ENCODE measurements at places on chromosomes 11 and 22.

DNA sequence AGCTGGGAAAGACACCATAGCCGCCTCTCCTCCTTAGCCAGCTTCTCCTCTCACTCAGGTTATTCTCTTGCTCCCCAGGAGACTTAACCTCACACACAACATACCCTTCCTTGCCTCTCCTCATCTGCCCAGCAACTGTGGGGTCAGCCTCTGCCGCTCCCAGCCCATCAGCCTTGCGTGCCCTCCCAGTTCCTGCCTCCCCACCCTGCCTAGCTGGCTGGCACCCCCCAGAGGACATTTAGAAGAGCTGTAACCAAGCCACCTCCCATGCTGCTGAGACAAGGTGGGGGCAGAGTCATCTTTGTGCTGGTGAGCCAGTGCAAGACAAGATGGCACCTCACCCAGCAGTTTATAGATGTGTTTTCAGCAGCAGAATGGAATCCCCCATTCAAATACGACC, 38.2 kb downstream of the TOM1 start:
- DNase-seq = peak; percentile 17

DNA sequence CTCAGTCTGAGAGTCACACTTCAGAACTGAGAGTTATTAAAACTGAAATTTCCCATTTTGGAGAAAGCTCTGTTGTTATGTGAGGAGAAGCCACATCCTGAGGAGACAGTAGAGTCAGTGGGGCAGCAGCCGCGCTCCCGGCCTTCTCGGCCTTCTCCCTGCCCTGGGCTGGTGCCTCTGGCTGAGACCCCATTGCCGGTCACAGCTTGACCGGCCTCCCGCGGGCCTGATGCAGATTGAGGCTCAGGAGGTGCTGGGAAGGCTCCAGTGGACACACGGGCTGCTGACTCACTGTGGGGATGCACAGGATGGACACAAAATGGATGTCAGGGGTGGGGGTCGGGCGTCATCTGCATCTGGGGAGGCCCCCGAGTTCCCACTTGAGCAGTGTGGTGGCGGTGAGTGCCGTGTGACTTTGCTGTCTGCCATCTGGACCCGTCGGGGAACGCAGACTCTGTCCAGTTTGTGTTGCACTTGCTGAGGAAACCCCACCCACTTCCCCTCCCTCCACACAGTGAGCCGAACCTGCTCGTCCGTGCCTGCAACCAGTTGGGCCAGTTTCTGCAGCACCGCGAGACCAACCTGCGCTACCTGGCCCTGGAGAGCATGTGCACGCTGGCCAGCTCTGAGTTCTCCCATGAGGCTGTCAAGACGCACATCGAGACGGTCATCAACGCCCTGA, 50.1 kb downstream of the MUC6 start:
- DNase-seq = peak; percentile 13

- no peak for DNase-seq
Observed at GRCh38 chr11:40241524-40242051, 1217.9 kb downstream of the LRRC4C start.

GRCh38 chr11:119983240-119983732, 154.6 kb downstream of the TRIM29 start:
- DNase-seq = no peak

DNA sequence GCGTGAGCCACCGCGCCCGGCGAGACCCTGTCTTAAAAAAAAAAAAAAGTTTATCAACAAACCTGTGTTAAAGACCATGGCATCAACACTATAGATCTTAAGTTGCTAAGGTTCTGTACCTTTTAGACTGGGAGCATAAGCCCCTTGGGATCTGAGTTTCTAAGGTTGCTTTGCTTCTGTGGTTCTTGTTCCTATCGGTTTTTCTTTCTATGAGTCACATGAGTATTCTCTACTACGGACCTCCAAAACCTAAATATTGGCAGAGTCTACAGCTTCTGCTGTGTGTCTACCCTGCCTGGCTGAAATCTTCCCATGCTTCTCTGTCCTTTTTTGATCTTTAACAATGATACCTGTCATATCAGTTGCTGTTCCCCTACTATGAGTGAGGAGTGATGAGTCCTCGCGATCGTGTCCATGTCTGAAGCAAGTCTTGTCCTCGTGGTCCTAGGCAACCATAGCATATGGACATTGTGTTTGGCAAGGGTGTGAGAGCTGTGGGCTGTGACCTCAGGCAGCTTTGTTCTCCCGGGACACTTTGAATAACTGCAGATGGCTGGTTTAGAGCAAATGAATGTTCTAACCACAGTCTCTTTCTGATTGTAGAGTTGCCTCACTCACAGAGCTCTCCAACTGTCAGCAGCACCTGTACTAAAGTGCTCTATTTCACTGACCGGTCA, 9.0 kb upstream of the DLAT start:
- no peak for DNase-seq
